ENCODE measurements at places on chromosomes 12 and 14.

- no peak overlapping the region for H3K27ac ChIP-seq
- no peak for DNase-seq
- H3K4me3 ChIP-seq = no peak overlapping the region
Observed at GRCh38 chr12:100593490-100593889, 20.0 kb downstream of the GAS2L3 start.

- H3K36me3 ChIP-seq = no peaks in the 10 kb centered on the region
- no peaks in the 10 kb centered on the region for H3K4me1 ChIP-seq
- H3K4me3 ChIP-seq = no peak overlapping the region
- no peaks in the 10 kb centered on the region for H3K27me3 ChIP-seq
Observed at GRCh38 chr12:84497819-84498218, 414.8 kb downstream of the SLC6A15 start.

DNA sequence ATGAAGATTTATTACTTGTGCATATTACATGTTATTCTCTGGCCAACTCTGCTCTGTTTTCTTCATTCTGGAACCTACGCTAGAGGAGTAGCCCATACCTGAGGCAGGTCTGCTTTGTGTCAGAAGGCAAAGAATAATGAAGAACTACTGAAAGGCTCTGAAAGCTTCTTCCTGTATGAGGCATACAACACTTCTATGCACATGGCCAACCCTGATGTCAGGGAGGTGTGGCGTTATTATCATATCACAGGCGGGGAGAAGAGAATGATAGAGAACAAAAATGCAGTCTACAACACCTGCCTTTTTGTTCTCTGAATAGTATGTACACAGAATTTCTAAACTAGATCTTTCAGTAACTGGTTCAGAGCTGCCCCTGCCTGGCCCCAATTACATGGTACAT is 32.5 kb upstream of the CRY1 start:
- H3K4me3 ChIP-seq = no peak overlapping the region
- H3K36me3 ChIP-seq = no peaks in the 10 kb centered on the region
- no peaks in the 10 kb centered on the region for H3K4me1 ChIP-seq
- H3K27me3 ChIP-seq = no peaks in the 10 kb centered on the region
- H3K27ac ChIP-seq = no peak overlapping the region

DNA sequence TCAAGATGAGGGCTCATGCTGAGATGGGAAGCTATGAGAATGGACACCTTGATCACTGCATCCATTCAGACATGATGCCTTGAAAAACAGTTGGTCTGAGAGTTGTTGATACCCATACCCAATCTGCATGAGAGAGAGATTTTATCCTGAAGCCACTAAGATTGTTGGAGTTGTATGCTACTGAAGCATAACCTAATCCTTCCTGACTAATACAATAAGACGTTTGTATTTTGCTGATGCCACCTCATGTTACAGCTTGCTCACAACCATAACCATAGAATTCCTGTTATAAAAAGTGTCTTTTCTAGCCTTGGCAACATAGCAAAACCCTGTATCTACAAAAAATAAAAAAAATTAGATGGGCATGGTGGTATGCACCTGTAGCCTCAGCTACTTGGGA is 12.7 kb upstream of the SERPINA1 start:
- no peak overlapping the region for H3K4me3 ChIP-seq
- DNase-seq = no peak
- H3K27me3 ChIP-seq = no peaks in the 10 kb centered on the region

- H3K27ac ChIP-seq = no peak overlapping the region
- no peaks in the 10 kb centered on the region for H3K36me3 ChIP-seq
- no peaks in the 10 kb centered on the region for H3K4me1 ChIP-seq
- no peak for DNase-seq
- no peak overlapping the region for H3K4me3 ChIP-seq
Observed at GRCh38 chr14:70257526-70257925, 68.8 kb upstream of the SLC8A3 start.
